ENCODE measurements at places on chromosomes 1 and 21.

DNA sequence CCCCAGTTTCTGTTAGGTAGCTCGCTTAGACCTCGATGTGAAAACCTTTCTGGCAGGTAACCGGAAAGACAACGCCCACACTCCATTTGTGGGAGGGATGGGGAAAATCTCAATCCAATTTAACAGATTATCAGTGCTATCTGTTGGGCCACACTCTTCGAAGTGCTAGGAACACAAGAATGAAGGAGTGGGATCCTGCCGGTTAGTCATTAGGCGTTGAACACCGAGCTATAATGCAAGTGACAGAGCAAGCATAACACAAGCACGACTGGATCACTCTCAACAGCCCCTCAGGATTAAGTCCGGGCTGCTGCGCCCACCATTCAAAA lies 531 bp downstream of the SNIP1 start:
- no peak for DNase-seq

GRCh38 chr1:192907545-192908243 lies 98.9 kb downstream of the RGS2 start:
- no peak for DNase-seq

- DNase-seq = no peak
These were observed 167.2 kb upstream of the HMCN1 start for GRCh38 chr1:185566995-185567394.

- no peak for DNase-seq
These were observed 100.2 kb downstream of the SPATA46 start for GRCh38 chr1:162276493-162276892.

DNA sequence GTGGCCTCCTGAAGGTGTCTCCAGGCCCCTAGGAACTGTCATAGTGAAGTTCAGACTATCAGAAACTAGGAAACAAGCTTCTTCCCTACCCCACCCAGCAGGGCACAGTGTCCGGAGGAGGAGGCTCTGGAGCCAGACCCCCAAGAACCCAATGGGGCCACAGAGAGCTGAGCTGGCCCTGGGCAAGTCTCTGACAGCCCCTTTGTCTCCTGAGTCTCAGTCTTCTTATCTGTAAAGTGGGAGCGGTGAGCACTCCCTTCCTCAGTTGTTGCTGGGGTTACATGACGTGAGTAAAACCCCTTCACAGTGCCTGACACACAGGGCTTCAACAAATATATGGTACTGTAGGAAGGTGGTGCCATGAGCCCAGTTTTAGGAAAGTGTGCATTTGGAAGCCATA lies 675.8 kb downstream of the MATN1 start:
- DNase-seq = no peak
